ENCODE measurements at places on chromosomes 13 and 19.

DNA sequence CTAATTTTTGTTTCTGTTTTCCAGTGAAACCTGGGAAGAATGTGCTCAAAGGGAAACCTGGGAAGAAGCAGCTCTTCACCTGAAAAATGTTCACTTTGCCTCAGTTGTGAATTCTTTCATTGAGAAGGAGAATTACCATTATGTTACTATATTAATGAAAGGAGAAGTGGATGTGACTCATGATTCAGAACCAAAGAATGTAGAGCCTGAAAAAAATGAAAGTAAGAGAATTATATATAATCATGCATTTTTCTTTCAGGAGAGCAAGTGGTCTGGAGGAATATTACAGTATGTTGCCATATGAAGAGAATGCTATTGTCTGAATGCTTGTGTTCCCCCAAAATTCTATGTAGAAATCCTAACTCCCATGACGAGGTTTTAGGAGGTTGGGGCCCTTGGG lies 3.4 kb downstream of the NUDT15 start:
- DNase-seq, result no peak

GRCh38 chr13:28394422-28394821 lies 100.5 kb downstream of the FLT1 start:
- no peak for DNase-seq

DNA sequence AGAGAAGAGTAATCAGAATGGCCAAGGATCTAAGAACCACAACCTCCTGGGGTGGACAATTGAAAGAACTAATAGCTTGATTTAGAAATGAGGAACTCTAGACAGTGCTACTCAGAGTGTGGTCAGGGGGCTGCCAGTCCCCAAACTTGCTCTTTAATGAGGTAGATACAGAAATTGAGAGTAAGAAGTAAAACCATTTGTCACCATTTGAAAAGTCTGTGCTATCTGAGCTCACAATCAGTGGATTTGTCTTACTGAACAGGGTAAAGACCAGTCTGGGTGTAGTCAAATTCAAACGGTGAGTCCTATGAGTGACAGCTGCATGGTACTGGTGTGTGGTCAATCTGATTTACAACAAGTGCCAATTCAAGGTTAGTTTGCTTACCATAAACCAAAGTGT lies 118.9 kb downstream of the KL start:
- no peak for DNase-seq

GRCh38 chr13:80510686-80511085 lies 169.8 kb upstream of the SPRY2 start:
- DNase-seq, result no peak

DNA sequence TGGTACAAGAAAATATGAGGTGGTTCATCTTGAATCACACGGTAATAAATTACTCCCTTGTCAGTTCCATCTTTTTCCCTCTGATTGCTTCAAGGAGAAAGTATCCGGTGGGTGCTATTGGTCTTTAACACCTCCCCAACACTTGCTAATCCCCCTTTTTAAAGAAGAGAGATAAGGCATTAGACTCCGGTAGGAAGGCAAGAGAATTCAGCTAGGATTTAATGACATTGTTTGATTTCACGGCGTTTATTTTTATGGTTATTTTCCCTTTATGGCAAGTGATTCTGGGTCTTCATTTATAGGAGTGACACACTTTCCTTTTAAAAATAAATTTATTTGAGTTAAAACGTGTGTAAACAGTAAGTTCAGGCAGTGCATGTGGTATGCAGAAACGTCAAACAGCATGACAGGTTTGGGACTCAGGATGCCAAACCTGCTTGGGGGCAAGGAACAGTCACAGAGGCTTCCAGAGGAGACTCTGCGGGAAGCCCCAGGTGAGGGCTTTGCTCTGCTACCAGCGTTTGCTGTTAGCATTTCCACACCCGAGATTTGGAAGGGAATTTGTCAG lies 36.5 kb downstream of the TSHZ3 start:
- DNase-seq, result no peak

DNA sequence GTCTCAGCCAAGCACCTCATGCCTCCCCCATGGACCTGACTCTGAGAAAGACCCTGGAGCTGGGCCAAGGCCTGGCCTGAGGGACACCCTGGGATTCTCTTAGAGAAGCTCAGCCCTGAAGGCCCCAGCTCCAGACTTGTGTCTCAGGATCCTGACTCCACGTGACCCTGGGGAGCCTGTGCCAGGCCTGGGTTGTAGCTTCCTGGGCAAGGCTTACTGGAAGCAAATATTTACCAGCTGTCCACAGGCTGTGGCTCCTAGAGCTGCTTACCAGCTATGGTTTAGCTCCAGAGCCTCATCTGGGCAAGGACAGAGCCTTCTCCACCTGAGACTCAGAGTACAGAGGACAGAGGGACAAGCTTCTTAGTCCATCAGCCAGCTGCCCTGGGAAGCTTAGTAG lies 61.0 kb upstream of the CEACAM8 start:
- no peak for DNase-seq

DNA sequence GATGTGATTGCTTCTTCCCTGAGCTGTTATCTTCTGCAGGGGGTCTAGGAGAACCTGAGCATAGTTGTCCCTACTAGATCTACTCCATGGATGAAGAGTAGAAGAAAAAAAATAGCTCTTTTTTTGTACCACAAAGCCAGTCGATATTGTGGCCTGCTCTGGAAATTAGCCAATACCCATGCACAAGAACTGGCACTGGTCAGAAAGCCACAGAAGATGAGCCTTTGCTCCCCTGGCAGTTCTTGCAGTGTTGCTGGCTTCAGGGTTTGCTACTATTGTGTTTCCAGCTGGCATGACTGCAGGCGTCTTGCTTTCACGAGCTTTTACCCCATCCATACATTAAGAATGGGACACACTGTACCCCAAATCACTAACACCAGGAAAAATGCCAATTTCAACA lies 547.7 kb upstream of the KLF12 start:
- no peak for DNase-seq

- DNase-seq, result no peak
Measured at GRCh38 chr13:79482281-79482970, 1.5 kb downstream of the NDFIP2 start.

DNA sequence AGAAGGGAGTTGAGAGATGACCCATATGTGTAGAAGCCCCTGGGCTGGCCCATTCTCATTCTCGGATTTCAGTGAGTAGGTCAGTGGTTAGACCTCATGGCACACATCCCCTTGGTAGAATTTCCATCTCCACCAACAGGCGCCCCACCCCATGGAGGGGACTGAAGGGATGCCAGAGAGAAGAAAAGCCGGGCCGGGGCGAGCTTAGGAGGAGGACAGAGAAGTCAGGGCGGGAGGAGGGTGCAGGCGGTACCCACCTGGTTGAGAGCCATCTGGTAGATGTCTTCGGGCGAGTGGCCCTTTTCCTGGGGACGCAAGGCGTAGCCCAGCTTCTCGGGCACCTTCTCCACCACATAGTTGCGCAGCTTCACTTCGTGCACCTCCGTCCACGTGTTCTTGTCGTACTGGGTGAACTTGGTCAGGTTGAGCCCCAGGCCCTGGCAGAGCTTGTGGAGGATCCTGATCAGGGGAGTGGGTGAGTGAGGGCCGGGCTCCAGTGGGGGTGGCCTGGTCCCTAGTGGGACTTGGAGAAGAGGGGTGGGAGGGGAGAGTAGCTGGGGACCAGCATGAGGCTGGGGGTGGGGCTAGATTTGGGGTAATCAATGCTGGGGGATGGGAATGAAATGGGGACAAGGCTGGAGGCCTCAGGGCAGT lies 2.5 kb downstream of the IL4I1 start:
- no peak for DNase-seq

GRCh38 chr13:74026753-74027152 lies 107.5 kb downstream of the KLF12 start:
- DNase-seq, result no peak

GRCh38 chr13:51645761-51646670 lies 61.8 kb downstream of the WDFY2 start:
- no peak for DNase-seq

- no peak for DNase-seq
Measured at GRCh38 chr19:48113190-48113917, 2.7 kb upstream of the PLA2G4C start.

DNA sequence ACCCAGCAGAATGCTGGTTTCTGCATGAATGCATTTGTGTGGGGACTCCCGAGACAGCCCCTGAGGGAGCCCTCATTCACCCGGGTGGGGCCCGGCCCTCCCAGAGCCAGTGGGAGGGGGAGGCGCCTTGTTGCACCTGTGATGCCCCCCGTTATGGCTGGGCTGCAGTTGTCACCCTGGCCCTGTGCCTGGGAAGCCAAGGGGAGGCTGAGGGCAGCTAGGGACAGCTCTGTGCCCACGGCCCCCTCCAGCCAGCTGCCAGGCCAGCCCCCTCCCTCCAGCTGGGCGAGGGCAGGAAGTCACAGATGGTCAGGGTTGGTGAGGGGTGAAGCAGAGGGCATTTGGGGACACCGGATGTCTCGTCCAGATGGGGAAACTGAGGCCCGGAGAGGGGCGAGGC lies 26.1 kb downstream of the NFIC start:
- no peak for DNase-seq

GRCh38 chr19:55958356-55958755 lies 10.7 kb downstream of the NLRP8 start:
- DNase-seq, result no peak

DNA sequence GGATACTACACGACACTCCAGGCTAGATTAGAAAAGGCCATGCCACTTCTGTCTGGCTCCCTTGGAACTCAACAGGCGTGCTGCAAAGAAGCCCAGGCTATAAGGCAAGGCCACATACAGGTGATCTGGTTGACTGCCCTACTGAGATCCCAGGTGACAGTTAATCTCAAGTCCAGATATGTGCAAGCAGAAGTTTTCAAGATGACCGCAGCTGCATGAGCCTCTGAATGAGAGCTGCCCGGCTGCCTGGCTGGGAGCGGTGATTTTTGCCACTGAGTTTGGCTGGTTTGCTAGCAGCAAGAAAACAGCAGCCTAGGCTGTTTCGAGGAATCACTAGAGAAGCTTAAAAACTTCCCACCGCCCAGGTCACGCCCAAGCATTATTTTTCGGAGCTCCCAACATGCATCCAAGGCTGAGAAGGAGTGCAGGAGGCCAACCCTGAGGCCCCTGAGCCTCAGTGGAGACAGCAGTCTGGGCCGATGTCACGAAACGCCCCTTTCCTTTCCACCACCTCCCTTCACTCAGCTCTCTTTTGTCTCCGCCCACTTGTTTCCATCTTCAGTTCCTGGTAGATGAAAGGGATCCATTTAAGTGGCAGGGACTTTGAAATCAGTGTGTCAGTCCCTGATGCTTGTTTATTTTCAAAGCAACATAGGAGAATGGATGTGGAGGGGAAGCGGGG lies 14.0 kb upstream of the URI1 start:
- DNase-seq, result no peak

DNA sequence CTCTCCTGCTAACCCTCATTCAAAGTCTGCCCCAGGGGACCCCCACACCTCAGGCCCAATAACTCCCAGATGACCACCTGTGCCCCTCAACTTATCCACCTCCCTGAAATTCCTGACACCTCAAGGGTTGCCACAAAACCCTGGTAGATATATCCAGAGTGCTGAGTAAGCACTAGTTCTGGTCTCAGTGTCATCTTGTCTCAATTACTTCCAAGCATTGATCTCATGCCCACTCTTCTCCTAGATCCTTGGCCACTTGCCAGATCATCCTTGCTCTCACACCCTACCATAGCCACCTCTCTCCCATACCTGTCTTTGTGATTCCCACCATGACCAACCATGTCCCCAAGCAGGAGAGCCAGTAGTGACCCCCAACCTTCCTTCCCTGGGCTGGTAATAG lies 2.0 kb downstream of the ZNF416 start:
- DNase-seq, result no peak

- DNase-seq, result no peak
Measured at GRCh38 chr13:20505405-20506366, 20.0 kb downstream of the CRYL1 start.

- DNase-seq, result no peak
Measured at GRCh38 chr13:35496761-35497386, 20.4 kb upstream of the MAB21L1 start.

DNA sequence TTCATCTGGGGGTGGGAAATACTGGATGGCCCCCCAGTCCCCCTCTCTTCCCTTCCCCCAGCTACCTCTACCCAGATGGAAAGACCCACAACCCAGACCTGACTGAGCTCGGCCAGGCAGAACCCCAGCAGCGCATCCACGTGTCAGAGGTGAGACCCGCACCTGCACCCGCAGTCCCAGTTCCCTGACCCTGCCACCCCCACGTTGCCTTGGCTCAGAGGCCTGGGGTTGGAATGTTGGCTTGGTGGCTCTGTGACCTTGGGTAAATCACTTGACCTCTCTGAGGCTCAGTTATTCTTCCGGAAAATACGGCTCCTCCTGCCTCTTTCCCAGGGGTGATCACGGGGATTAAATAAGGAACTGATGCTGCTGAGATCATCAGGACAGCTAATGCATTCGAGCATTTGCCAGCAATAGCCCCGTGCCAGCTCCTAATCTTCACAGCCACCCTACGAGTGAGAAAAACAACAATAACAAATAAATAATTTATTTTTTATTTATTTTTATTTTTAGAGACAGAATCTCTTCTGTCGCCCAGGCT lies 12.3 kb downstream of the CBLC start:
- no peak for DNase-seq

- DNase-seq, result no peak
Measured at GRCh38 chr19:4654437-4655361, 15.4 kb downstream of the TNFAIP8L1 start.

DNA sequence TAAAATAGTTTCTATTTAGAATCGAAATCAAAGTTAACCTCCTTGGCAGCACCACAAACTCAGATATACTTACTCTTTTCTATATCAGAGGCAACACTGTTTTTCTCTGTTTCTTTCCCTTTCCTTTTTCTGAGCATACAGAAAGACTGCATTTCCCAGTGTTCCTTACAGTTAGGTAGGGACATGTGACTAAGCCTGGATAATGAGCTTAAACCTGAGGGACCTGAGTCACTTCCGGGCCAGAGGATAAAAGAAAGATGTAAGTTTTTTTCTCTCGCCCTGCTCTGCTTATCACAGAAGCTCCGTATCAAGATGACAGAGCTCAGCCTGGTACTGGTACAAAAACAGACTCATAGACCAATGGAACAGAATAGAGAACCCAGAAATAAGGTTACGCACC lies 531.9 kb downstream of the KLF12 start:
- no peak for DNase-seq

GRCh38 chr19:15759962-15760565 lies 22.3 kb downstream of the OR10H3 start:
- DNase-seq, result no peak

DNA sequence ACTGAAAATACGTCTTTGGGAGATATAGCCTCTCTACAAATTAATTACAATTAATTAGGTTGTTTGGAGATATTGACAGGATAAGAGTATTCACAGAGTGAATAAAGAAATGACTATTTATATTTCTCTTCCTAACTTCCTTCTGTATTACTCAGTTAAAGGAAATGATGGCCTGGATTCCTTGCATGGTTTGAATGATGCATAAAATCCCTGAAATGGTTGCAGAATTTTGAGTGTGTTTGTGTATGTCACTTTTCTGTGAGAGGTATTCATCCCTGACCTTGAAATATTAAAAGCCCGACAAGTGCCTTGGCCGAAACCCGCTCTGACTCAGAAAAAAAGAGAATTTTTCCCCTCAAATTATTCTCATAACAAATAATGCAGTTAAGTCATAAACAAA lies 90.0 kb downstream of the PDS5B start:
- DNase-seq, result no peak

DNA sequence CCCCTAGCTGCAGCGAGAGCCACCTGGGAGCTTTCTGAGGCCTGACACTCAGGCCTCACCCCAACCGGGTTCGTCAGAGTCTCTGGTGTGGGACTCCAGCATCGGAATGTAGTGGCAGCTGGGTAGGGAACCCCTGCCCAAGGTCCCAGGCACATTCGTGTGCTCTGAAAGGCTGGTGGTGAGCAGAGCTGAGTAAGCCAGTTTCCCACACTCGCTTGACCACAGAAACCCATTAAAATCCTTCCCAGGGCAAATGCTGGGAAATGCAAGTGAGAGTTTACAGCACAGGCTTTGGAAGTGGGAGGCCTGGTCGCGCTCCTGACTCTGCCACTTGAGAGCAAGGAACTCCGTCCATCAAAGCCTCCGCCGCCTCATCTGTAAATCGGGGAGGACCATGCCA lies 4.2 kb downstream of the TRAPPC6A start:
- DNase-seq, result no peak

Measured in activated gamma-delta T cell (primary cell).